ENCODE measurements at places on chromosomes 12 and 14.

GRCh38 chr14:98408713-98409112 lies 863.3 kb downstream of the BCL11B start:
- DNase-seq: no peak

- DNase-seq: peak; percentile 54
Observed at GRCh38 chr14:61296719-61297502, 15.8 kb upstream of the TMEM30B start.

GRCh38 chr12:58341791-58342190 lies 400.4 kb downstream of the ATP23 start:
- DNase-seq: no peak

GRCh38 chr14:102848830-102849525 lies 71.7 kb downstream of the TRAF3 start:
- no peak for DNase-seq

GRCh38 chr12:88952562-88952942 lies 372.3 kb upstream of the KITLG start:
- DNase-seq: no peak

DNA sequence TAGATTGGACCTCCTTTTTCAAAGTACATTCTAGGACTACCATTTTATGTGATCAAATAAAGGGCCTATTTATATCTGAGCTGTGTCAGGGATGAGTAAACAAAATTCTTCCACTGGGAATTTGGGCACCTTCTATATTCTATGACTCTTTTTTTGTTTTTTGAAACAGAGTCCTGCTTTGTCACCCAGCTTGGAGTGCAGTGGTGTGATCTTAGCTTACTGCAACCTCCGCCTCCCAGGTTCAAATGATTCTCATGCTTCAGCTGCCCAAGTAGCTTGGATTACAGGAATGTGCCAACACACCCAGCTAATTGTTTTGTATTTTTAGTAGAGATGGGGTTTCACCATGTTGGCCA lies 64.8 kb downstream of the DRAM1 start:
- DNase-seq: no peak

DNA sequence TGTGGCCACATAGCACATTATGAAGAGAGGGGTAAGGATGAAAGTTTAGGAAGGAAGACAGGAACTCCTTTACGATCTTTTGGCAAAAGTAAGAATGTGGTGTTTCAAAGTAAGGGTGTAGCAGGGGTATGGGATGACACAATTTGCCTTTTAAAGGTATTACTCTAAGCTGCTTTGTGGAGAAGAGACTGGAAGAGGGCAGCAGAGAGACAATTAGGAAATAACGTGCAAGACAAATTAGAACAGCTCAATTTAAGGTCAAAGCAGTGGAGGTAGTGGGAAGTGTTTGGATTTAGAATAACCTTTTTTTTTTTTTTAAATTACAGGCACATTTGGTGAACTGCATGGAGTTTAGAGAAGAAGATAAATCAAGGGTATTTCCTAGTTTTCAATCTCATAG lies 342.6 kb downstream of the NOVA1 start:
- DNase-seq: no peak

- DNase-seq: no peak
Observed at GRCh38 chr12:50563434-50563787, 58.6 kb downstream of the DIP2B start.

- DNase-seq: no peak
Observed at GRCh38 chr14:97802430-97803373, 1005.5 kb downstream of the VRK1 start.

DNA sequence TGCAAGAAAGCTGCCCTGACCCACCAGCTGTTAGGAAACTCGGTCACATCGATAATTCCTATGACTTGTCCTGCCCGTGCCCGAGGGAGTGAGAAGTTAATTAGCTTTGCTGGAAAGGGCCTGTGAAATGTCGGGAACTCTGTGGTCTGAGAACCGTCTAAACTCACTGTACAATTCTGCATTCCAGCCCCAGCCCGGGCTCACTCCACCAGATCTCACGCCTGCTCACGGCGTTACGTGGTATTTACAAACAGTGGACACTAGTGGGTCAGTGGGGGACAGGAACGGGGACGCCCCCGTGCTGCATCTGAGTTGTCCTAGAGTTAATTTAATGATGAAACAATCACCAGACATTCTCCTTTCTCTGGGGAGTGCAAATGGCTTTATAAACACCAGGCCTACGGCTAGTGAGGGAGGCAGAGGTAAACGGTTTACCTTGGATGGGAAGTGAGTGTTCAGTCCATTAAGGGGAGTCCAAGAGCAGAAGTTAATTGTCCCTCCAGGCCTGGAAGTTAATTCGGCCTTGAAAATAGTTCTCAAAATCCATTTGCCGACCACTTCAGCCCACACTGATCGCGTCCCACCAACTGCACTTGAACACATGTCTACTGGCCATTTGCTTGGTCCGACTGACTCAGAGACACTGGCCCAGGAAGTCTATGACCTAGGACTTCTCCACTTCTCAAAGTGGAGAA lies 93.5 kb upstream of the MED13L start:
- DNase-seq: no peak

- no peak for DNase-seq
Observed at GRCh38 chr12:102883204-102883799, 33.7 kb downstream of the PAH start.

DNA sequence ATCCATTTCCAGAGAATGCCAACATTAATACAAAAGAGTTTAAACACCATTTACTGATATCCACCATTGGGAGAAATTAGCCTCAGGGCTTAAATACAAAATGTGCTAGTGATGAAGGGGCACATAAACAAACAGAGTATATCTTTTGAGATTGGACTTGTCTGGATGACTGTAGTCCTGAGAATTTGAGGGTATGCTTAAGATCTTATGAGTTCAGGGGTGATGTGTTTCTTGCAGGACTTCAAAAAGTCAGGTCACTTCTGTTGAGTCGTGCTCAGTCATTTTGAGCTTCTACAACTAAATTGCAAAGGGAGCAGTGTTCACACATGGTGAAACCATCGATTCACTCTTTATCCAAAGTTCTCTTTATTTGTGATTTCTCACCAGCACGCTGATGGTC lies 425.7 kb downstream of the ATP23 start:
- no peak for DNase-seq

DNA sequence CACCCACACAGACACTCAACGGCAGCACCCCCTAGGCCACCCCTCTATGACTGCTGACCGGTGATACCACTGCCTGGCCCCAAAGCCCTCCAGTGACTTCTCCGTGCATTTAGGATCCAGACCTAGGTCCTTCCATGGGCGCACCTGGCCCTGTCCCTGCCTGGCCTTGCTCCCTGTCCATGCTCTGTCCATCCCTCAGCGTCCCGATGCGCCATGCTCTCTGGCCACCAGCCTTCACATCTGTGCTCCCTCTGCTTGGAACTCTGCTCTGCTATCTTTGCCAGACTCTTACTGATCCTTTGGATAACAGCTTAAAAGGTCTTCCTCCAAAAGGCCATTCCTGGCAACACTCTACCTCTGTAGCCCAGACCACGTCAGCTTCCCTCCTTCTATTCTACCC lies 25.4 kb upstream of the HDAC7 start:
- no peak for DNase-seq

DNA sequence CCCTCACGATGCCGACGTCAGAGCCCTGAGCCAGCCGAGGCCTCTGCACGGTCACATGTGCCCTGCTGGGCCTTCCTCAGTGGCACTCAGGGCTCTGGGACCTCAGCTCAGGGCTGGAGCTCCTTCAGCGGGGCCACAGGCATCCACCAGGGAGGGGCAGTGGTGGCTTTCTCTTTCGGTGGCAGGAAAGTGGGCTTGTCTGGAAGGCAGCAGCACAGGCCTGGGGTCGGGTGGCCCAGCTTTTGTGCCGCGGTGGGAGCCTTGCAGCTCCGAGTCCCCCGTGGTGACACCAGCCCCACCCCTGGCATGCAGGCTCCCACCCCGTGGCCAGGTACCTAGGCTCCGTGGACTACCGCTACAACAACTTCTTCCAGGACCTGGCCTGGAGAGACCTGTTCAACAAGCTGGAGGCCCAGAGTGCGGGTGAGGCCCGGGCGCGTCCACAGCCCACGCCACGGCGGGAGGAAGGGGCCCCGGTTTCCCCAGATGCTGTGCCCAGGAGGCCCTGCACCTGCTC lies 14.2 kb upstream of the TEX22 start:
- DNase-seq: no peak

DNA sequence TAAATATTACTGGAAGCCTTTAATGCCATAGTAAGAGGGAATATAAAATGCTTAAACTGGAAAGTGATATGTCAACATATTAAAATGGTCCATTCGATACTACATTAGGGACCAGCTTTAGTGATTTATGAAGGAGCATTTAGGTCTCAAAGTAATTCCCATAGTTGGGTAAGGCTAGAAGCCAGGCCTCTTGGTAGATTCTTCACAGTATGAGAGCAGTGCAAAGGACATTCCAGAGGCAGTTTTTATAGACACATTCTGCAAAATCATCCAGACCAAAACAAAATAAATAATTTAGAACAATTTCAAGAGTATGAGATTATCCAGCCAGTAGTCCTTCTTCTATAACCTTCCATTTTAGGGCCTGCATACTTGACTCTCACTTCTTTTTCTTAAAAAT lies 142.6 kb upstream of the PDZRN4 start:
- DNase-seq: no peak

DNA sequence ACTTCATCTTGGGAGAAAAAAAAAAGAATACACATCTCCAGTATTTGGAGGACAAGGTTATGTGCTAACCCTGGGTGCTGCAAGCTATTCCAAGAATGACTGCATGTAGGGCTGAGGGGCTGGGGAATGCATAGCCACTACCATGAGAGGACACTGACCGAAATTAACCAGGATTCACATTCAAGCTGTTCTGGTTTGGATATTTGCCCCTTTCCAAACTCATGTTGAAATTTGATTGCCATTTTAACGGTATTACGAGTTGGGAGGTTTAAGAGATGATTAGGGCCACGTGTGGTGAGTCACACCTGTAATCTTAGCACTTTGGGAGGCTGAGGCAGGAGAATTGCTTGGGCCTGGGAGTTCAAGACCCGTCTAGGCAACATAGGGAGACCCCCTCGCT lies 18.5 kb upstream of the MARK3 start:
- DNase-seq: no peak

DNA sequence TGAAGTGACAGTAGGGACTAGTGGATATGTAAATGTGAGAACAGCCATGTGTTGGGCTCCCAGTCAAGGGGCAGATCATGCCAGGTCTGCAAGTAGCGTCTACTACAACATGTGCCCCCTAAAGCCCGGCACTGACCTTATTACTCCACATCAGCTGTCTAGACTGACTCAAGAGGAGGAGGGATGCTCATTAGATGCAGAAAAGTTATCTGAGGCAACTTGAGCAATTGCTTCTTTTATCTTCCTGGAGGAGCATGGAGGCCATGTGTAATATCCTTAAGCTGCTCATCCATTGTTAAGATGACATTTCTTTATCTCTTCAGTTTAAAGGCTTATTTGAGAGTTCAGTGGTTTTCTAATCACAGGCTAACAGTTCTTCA lies 404.7 kb upstream of the FLRT2 start:
- DNase-seq: no peak

GRCh38 chr12:120495186-120495730 lies 655 bp upstream of the DYNLL1 start:
- no peak for DNase-seq

GRCh38 chr12:71440763-71441748 lies 1.5 kb downstream of the LGR5 start:
- no peak for DNase-seq

GRCh38 chr12:131454418-131455217 lies 256.3 kb upstream of the SFSWAP start:
- peak; percentile 8 for DNase-seq

DNA sequence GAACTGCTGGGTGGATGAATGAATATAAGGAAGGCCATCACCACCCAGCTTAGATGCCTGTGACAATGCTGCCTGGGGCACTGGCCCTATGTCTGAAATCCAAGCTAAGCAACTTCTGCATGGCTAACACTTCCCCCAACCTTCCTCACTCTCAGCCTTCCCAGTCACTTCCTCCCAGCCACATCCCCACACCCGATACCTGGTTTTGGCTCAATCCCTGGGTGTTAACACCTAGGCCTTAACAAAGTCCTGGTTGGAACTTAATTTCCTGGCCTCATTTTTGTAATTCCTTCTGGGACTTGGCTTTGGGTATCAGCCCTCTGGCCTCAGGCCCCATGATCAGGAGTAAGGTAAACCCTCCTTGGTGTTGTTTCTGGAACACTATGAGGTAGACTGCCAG lies 110.0 kb downstream of the EFCAB11 start:
- DNase-seq: no peak

GRCh38 chr12:93982771-93983315 lies 165.5 kb upstream of the PLXNC1 start:
- DNase-seq: no peak

GRCh38 chr12:116689979-116690744 lies 47.7 kb downstream of the SPRING1 start:
- no peak for DNase-seq

Data from central memory CD4-positive, alpha-beta T cell (primary cell).